ENCODE measurements at places on chromosomes 4 and X.

DNA sequence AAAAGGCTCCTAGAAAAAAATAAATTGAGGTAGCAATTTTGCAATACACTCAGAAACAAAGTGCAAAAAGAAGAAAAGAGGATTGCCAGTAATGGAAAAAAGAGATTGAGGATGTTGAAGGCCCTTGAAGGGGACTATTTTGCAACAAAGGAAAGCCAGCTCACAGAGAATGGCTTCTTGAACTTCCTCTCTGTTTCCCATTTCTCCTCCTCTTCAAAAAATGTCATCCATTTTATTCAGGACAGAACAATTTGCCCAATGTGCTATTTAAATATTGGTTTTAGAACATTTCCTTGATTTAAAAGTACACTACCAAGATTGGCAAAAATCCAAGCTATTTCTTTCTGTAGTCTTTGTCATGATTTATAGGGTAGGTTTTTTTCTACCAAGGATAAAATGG lies 60.2 kb downstream of the GASK1B start:
- DNase-seq: no peak

DNA sequence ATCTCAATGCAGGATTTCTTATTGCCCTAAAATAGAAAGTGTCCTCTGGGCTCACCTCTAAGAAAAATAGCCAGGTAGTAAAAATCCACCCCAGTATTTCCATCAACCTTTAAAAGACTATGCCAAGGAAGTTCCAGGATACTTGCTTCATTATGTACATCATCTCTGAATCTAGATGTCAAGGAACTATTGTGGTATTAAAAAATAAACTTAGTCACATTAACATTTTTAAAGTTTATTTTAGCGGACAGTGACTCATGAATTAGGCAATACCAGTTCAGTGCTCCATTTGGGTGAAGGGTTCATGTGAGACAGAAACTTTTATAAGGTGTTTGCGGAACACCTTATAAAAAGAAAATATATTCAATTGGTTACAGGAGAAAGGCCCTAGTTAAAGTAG lies 209.2 kb downstream of the ADAM29 start:
- DNase-seq: no peak

- DNase-seq: no peak
These were observed 126.7 kb upstream of the OTUD4 start for GRCh38 chr4:145307120-145307519.

GRCh38 chrX:21948897-21949578 lies 8.5 kb downstream of the SMS start:
- no peak for DNase-seq

DNA sequence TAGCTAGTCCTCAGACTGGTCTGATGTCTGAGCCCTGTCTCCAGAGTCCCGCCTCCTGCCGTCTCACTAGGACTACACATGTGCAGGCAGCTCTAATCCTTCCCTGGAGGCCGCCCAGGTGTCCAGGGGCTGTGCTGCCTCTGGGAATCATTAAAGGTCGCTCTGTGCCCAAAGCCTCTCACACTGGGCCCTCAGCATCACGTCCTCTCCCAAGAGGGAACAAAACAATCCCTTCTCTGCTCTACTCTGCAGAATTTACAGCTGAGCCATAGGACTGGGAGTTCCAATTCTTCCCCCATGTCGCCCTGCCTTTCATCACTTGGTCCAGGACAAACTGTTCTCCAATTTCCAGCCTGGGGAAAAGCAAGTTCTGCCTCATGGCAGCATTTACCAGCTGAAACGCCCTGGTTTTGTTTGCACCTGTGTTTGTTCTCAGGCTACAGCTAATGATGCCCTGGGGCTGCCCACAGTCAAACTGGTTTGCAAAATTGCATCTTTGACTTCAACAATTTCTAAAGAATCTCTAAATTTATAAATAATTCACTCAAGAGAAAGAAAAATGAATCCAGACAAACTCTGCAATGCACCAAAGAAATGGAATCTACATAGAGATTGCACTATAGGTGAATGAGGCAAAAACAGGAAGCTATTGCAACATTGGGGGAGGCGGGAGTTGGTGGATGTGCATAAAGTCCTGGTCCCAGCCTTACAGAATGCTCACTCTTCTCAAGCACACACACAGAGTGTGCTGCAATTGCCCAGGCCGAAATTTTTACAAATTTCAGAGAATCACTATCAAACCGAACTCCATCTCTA lies 7.2 kb upstream of the MRFAP1 start:
- DNase-seq: peak; percentile 55

DNA sequence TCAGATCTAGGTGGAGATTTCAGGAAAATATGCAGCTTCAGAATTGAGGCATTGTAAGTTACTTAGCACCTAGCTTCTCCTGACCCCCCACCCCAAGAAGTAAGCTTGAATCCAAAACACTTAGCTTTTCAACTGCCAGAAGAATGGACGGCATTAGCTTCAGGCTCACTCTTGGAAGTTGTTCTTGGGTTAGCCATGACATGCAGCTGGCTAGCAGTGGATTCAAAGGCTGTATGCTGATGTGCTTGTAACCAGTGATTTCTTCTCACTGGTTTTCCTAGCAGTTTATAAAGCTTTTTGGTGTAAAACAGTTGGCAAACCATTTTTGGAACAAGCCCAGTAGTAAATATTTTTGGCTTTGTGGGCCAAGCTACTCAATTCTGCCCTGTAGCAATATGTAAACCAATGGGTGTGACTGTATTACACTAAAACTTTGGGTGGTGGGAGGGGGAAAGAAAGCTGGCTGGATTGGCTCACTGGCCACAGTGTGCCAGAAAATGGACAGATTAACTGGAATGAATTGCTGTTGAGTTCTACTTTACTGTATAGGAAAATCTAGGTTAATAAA lies 85.6 kb downstream of the SHROOM2 start:
- DNase-seq: no peak

GRCh38 chr4:60579335-60579734 lies 620.8 kb upstream of the ADGRL3 start:
- DNase-seq: no peak

DNA sequence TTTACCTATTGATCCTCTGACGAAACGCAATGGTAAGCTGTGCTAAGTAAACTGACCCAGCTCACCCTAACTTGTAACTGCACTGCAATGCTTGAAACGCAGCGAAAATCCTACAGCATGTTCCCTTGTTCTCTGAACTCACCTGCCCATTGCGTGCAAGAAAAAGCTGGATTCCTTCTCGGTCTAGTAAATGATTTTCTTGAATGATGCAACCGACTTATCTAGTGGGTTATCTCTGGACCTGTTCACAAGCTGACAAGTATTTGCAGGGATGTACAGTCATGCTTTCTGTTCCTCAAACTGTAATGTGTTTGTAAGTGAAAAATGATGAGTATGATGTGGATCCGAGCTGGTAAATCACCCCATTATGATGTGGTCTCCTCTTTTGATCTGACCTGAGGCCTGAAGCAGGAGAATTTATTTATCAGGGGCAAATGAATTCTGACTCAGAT lies 140.1 kb downstream of the BTC start:
- DNase-seq: no peak

- no peak for DNase-seq
These were observed 6.5 kb upstream of the GPR101 start for GRCh38 chrX:137040113-137040794.

DNA sequence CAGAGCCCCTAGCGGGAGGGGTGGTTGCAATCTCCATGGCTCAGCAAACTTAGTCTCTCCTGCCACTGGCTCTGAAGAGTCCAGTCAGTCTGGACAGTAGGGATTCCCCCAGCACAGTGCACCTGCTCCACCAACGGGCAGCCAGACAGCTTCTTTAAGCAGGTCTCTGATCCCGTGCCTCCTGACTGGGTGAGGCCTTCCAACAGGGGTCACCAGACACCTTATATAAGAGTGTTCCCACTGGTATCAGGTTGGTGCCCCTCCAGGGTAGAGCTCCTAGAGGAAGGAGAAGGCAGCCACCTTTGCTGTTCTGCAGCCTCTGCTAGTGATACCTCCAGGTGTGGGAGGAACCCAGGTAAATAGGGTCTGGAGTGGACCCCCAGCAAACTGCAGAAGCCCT lies 1393.4 kb downstream of the STIM2 start:
- DNase-seq: no peak

- DNase-seq: no peak
These were observed 30.8 kb downstream of the BLOC1S4 start for GRCh38 chr4:6746721-6747293.

DNA sequence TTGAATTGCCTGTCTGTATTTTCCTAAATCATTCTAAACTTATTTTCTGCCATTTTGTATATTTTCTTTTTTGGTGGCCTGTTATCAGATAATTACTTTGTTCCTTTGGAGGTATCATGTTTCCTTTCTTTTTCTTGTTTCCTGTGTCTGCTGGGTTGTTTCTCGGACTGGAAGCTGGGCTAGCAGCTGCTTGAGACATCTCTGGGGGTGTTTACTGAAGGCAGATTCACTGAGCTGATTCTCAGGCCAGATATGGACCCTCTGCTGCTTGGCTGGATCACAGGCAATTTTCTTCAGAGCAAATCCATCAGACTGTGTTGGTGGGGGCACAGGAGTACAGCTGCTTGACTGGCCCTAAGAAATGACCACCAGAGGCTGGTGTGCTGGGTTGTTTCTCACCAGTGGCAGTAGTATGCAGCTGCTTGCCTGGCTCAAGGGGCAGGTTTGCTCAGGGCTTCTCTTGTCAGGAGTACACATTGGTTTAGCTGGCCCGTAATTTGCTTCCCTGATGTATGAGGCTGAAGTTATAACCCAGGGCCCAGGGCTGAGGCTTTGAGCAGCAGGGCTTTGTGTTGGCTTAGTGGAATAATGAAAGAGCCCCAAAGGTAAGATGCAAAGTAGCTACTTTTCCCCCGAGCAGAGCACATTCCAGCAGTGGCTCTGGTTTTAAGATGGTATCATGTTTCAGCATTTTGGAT lies 680.6 kb downstream of the TECRL start:
- DNase-seq: no peak

Measured in ascending aorta (tissue), 2 donors.